Activated effector memory CD4-positive, alpha-beta T cell treated with Interleukin-2 at 50 U/mL for 16 hours (primary cell): ENCODE measurements at places on chromosomes 4 and X.

GRCh38 chr4:151950993-151951670 is 190.3 kb upstream of the GATB start:
- no peak for DNase-seq

- no peak for DNase-seq
Observed at GRCh38 chr4:95539106-95539505, 9.7 kb downstream of the UNC5C start.

GRCh38 chrX:38220415-38221390 is at the start of gene SRPX:
Gene SRPX (minus strand): TSS chrX:38220871. CDS start chrX:38220792, 79 bp downstream.
- DNase-seq: no peak

DNA sequence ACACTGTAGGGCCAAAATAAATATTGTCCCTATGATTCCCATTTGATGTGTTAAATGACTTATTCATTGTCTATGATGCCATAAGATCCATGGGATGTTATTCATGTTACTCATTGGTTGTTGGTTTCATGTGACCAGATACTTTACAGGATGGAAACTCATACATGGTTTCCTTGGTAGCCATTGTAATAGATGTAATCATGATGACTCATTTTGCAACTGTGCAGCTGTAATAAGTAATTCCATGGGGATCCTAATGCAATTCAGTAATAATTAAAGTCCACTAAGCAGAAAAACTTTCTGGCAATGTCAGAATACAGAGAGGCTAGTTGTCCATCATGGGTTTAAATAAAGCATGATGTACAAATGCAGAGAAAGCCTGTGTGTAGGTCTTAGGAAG is 389.7 kb upstream of the NR3C2 start:
- DNase-seq: no peak

- DNase-seq: no peak
Observed at GRCh38 chr4:10619220-10619619, 65.3 kb downstream of the CLNK start.

DNA sequence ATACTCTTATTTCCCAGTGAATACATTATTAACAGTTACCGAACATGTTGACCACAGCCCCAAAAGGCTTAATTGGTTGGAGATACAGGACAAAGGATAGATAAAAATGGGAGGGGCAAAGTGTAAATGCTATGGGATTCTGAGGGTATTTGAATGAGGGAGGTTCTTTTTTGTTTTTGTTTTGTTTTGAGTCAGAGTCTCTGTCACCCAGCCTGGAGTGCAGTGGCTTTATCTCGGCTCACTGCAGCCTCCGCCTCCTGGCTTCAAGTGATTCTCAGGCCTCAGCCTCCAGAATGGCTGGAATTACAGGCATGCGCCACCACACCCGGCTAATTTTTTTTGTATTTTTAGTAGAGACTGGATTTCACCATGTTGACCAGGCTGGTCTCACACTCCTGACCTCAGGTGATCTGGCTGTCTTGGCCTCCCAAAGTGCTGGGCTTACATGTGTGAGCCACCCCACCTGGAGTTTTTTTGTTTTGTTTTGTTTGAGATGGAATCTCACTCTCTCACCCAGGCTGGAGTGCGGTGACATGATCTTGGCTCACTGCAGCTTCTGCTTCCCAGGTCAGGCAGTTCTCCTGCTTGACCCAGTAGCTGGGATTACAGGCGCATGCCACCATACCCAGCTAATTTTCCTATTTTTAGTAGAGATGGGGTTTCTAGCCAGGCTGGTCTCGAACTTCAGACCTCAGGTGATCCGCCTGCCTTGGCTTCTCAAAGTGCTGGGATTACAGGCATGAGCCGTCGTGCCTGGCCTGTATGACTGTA is 9.0 kb downstream of the UBE2K start:
- DNase-seq: no peak

DNA sequence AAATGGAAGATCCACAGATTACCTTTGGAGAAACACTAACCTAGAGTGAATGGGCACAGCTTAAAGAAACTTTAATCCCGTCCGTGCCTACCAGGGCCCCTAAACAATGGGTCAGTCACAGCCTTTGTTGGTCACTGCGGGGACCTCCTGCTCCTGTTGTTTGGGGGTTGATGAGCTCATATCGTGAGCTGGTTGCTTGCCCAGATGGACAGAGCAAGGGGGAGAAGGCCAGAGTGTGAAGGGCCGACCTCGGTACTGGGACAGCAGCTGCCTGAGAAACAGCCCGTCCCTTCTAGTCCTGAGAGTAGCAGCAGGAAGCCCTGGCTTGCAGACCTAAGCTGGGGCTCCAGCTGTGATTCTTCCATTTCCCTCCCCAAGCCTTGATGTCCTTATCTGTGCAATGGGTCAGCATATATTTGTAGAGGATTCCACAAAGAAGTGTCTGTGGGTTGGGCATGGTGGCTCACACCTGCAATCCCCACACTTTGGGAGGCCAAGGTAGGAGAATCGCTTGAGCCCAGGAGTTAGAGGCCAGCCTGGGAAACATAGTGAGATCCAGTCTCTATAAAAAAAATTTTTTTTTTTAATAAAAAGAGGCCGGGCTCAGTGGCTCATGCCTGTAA is 69.6 kb upstream of the SLC34A2 start:
- DNase-seq: no peak

GRCh38 chrX:152901816-152902501 is 4.1 kb downstream of the ZNF185 start:
- DNase-seq: no peak

DNA sequence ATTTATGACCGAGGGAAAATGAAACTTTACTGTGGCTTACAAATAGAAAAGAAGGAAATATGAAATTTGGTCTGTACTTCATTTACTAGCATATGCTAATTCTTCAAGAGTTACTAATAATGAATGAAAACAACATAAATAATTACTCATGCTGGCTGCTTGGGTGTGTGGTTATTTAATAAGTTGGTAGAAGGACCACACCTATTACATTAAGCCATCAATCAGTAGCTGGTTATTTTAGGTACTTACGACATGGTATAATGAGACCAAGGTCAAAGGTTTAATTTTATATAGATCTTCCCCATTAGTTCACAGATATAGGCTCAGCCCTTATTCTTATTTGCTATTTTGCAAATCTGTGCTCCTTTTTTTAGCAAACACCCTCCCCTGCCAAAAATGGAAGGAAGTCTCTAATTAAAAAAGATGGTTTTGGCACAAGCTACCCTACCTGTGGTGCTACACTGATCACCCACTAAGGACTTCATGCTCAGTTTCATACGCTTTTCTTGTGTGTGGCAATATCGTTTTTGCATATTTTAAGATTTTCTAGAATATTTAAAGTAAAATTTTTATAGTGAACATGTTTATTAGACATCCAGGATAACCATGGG is 14.1 kb downstream of the TMPRSS11D start:
- DNase-seq: no peak

GRCh38 chr4:87122252-87122651 is 98.2 kb downstream of the KLHL8 start:
- DNase-seq: no peak

DNA sequence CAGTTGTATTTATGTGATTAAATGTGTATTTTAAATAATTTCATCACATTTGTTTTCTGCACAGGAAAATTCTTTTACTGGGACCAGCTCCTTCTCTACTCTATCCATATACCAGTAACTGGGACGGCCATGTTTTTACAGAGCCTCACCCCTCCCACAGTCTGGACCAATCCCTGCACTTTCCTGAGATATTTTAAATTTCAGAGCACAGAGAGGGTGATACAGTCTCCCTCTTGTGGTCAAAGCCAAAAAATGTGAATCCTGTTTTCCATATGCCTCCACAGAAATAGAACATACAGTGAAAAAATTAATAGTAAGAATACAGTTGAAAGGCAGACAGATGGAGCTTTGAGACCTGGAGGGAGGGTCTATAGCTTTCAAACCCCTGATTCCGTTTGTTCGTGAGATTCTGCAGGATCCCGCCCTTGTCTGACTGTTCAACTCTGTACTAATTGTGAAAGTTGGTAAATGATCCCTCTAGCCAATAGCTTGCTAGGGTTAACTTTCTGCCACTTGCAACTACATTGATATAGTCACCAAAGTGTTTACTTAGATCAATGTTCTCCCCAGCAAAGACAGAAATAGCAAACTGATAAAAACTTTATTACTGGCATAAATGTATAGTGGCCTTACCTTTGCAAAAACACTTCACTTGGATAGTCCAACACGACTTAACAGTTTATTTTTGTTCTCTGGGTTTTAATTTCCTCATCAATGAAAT is 172.2 kb downstream of the PPARGC1A start:
- no peak for DNase-seq

DNA sequence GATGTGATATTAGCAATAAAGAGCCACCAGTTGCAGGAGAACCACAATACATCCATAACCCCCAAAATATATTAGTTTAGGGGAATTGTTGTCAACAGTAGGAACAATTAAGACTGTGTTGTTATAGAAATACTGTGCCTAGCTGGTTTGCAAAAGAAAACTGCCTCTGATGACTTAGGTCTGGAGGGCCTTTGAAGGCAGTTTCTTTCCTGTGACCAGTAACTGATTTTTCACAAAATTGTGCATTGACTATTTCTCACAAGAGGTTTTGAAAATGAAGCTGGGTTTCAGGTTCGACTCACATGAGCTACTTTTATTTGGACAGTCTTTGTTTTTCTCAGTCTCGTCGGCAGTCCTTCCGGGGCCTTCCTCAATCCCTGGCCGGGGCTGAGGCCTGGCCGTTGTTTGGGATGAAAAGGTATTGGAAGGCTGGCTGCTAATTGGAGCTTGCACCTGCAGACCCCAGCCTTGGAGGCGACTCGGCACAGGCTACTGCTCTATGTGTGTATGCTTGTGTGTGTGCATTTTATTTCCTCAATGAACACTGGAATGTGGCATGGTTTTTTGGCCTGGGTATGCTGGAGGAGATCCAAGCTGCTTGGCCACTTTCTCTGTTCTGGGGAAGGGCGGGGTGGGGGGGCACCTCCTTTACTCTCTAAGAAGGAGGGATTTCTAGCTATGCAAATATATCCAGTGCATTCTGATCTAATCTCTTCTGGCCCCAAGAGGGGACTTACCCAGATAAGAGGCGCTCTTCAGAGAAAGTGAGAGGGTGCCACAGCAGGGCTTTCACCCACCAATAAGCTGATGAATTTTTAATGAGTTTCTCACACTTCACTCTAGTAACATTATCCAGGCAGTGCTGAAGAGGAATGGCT is 49.5 kb upstream of the LNX1 start:
- no peak for DNase-seq

- DNase-seq: no peak
Observed at GRCh38 chrX:97605271-97605670, 721.6 kb downstream of the RPA4 start.

- DNase-seq: no peak
Observed at GRCh38 chr4:57139783-57140182, 29.6 kb upstream of the IGFBP7 start.

- DNase-seq: no peak
Observed at GRCh38 chr4:69493515-69493914, 2.2 kb downstream of the UGT2B4 start.
